ENCODE measurements at places on chromosomes 11 and 22.

GRCh38 chr11:45660729-45661438, 4.5 kb downstream of the CHST1 start:
- no peak for DNase-seq

- no peak for DNase-seq
Observed at GRCh38 chr11:17771415-17771814, 36.8 kb downstream of the KCNC1 start.

- no peak for DNase-seq
Observed at GRCh38 chr11:403761-404431, 9.9 kb downstream of the PKP3 start.

GRCh38 chr11:67252831-67253239, 13.4 kb upstream of the GRK2 start:
- DNase-seq, result no peak

- no peak for DNase-seq
Observed at GRCh38 chr11:59503276-59503675, at the start of gene OR4D11. Gene OR4D11 (plus strand): TSS chr11:59503576. CDS start chr11:59503576, 0 bp downstream.

DNA sequence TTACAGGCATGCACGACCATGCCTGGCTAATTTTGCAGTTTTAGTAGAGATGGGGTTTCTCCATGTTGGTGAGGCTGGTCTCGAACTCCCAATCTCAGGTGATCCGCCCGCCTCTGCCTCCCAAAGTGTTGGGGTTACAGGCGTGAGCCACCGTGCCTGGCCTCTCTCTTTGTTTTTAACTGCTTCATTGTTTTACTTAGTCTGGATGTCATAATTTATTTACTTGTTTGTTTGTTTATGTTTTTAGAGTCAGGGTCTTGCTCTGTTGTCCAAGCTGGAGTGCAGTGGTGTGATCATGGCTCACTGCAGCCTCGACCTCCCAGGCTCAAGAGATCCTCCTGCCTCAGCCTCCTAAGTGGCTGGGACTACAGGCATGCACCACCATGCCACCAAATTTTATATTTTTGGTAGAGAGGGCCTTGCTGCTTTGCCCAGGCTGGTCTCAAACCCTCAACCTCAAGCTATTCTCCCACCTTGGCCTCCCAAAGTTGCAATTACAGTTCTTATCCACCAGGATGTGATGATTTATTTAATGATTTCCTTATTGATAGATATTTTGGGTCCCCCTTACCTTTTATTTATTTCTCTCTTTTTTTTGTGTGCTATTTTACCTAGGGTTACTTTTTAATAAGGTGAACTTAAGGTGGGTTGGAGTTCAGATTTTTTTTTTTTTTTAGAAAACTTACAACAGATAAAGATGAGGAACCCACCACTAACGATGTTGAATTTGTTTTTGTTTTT, 52.6 kb upstream of the ADA2 start:
- no peak for DNase-seq

DNA sequence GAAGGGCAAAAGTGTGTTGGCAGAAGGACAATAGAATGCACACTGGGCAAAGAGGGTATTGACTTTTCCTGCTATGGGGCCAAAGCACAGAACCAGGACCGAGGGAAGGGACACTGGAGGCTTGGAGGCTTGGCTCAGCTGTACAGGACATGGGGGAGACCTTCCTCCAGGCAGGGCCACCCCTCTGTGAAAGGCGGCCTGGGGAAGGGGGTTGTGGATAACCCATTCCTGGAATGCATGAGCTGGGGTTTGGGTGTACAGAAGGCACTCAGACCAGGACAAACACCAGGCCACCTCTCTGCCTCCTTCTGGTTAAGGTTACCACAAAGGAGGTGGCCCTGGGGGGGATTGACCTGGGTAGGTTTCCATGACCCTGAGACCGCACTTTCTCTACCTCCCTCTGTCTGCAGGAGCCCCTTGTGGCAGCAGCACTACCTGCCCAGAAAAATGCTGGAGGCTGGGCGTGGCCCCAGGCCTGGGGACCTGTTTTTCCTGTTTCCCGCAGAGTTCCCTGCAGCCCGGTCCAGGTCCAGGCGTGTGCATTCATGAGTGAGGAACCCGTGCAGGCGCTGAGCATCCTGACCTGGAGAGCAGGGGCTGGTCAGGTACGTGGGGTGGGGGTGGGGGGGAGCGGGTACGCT, 9.6 kb downstream of the P2RY2 start:
- no peak for DNase-seq

DNA sequence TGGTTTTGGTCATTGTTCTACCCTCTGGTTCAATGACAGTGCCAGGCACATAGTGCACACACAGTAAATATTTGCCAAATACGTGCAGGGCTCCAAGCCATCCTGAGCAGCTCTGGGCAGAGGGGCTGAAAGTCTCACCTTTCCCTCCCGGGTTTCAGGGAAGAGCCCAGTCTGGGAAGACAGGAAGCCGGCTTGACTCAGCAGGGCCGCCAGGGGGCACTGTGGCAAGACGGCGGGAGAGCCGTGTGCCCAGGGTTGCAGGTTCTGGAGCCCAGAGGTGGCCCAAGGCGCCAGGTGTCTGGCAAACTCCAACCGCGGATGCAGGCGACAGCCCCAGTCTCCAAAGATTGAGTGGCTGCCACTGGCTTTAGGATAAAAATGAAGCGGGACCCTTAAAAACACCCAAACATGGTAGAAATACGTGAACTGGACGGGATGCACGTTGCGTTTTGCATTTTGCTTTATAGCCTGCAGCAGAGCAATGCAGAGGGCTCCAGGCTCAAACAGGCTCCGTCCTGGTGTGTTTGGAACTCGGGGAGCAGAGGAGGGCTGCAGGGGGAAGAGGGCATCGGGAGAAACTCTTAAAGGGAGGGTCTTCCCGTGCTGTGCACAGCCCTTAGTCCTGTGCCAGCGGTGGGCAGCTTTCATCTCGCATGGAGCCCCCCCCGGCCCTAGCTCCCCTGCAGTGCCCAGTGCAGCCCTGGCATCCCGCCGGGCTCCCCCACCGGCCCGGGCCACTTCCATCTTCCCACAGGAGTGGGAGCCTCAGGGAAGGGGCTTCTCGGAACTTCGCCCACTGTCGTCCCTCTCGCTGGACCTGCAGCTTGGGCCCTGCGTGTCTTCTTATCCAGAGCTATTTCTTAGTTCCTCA, 10.7 kb downstream of the KRTAP5-5 start:
- no peak for DNase-seq

GRCh38 chr11:85170184-85170583, 457.0 kb downstream of the DLG2 start:
- DNase-seq, result peak; percentile 40

DNA sequence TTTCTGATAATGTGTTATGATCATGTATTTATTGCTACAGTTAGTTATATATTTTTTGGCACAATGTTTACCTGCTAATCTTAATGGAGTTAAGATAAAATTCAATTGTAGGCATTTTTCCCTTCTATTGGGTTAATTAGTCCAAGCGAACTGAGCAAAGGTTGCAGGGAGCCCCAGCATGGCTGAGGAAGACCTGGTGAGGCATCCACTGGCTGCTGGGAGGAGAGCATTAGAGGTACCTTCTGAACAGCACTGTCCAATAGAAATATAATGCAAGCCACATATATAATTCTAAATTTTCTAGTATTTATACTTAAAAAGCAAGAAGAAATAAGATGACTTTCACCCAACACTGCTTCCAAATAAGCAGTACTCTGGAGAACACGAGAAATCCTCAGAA, 689 bp upstream of the TMEM126A start:
- no peak for DNase-seq

GRCh38 chr11:16040151-16040550, 316.2 kb downstream of the SOX6 start:
- no peak for DNase-seq

DNA sequence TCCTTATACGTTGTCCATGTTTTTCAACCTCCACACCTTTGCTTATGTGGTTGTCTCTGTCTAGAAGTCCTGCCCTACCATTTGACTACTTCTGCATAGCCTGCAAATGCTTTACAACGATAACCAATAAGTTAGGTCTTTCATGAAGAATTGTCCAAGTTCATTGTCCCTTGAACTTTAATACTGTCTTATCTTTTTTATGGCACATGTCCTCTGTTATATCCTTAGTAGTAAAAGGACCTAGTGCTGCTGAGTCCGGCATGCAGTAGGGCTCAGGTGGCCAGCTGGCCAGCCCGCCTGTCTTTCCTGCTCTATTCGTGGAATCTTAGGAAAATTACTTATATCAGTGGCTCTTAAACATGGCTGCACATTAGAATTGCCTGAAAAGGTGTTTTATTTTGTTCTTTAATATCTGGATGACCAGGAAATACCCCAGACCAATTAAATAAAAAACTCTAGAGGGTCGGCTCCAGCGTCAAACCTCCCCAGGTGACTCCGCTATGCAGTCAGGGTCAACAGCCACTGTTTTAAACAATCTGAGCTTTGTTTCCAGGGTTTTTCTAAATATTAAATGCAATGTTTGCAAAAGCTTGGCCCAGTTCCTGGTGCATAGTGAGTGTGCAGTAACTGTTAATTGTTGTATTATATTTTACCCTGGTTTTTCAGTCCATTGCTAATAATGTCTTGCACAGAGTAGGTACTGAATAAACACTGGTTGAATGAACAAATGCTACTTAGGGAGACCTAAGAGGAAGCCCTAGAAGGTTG, 64.6 kb upstream of the SESN3 start:
- no peak for DNase-seq

GRCh38 chr11:83827940-83828554, 541.9 kb upstream of the CCDC90B start:
- DNase-seq, result peak; percentile 32

DNA sequence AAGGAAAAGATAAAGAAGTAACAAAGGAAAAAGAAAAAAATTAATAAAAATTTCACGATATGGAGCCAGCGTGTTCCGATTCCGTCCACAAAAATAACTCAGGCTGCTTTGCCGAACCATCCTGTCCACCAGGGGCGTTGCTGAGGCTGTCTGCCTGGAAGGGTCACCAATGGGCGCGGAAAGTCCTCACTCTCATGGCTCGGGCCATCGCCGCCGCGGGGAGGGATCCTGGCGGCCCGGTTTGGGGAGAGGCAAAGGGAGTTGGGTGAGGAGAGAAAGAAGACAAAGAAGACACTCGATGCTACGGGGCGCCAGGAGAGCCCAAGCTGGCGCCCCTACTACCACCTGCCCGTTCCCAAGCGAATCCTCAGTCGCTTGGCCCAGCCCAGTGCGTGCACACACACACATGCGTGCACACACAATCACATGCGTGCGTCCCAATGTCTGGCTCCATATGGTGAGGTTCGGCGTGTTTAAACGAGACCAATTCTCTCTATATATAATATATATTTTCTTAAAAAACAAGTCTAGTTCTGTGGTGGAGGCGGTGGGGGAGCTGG, 5.6 kb upstream of the PYGM start:
- DNase-seq, result no peak

- no peak for DNase-seq
Observed at GRCh38 chr11:61007383-61007955, 36.0 kb downstream of the CD6 start.
